ENCODE measurements at places on chromosomes 1 and 21.

GRCh38 chr21:34779860-34780259, 111.1 kb downstream of the CLIC6 start:
- no peak overlapping the region for H3K27ac ChIP-seq
- no peaks in the 10 kb centered on the region for H3K4me1 ChIP-seq
- no peaks in the 10 kb centered on the region for H3K27me3 ChIP-seq
- no peak overlapping the region for H3K4me3 ChIP-seq
- H3K36me3 ChIP-seq = no peaks in the 10 kb centered on the region

GRCh38 chr1:31258581-31258980, 18.9 kb upstream of the NKAIN1 start:
- H3K4me3 ChIP-seq = no peak overlapping the region
- no peaks in the 10 kb centered on the region for H3K4me1 ChIP-seq
- H3K36me3 ChIP-seq = peaks cover 16% of the 10 kb centered on the region
- no peak for DNase-seq
- no peak overlapping the region for H3K27ac ChIP-seq
- H3K27me3 ChIP-seq = no peaks in the 10 kb centered on the region

GRCh38 chr1:169326261-169326955, 41.2 kb downstream of the NME7 start:
- H3K36me3 ChIP-seq = no peaks in the 10 kb centered on the region
- no peak overlapping the region for H3K4me3 ChIP-seq
- no peaks in the 10 kb centered on the region for H3K4me1 ChIP-seq
- no peak for DNase-seq
- no peak overlapping the region for H3K27ac ChIP-seq

GRCh38 chr1:234617131-234617985, 7.4 kb upstream of the IRF2BP2 start:
- DNase-seq = no peak
- no peaks in the 10 kb centered on the region for H3K36me3 ChIP-seq
- no peaks in the 10 kb centered on the region for H3K27me3 ChIP-seq

DNA sequence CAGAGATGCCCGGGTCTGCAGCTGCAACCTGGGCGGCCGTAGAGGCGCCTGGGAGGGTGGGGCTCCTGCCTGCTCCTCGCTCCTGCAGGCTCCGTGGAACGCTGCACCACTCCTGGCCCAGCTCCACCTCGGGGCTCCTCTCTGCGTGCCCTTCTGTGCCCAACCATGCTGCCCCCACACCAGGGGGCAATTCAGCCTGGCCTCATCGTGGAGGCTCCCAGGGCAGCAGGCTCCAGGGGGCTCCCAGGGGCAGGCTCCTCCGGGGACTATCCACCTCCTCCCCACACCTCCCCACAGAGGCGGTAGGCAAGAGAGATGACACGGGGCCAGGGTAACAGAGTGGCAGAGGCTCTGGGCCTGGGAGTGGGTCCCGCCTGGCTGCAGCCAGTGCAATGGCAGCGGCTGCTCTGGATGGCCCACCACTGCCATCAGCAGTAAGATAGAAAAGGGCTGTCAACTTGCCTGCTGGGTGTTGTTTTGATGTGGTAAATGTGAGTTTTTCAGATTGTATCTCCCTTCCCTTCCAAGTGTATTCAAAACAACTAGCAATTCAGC, 22.4 kb upstream of the LRRC8C start:
- no peaks in the 10 kb centered on the region for H3K27me3 ChIP-seq
- H3K4me1 ChIP-seq = no peaks in the 10 kb centered on the region
- DNase-seq = no peak
- no peaks in the 10 kb centered on the region for H3K36me3 ChIP-seq
- H3K27ac ChIP-seq = no peak overlapping the region

GRCh38 chr1:24567792-24568388, 12.0 kb downstream of the NCMAP start:
- no peaks in the 10 kb centered on the region for H3K36me3 ChIP-seq
- H3K27me3 ChIP-seq = no peaks in the 10 kb centered on the region
- peak overlapping the region; percentile 96 for H3K27ac ChIP-seq

DNA sequence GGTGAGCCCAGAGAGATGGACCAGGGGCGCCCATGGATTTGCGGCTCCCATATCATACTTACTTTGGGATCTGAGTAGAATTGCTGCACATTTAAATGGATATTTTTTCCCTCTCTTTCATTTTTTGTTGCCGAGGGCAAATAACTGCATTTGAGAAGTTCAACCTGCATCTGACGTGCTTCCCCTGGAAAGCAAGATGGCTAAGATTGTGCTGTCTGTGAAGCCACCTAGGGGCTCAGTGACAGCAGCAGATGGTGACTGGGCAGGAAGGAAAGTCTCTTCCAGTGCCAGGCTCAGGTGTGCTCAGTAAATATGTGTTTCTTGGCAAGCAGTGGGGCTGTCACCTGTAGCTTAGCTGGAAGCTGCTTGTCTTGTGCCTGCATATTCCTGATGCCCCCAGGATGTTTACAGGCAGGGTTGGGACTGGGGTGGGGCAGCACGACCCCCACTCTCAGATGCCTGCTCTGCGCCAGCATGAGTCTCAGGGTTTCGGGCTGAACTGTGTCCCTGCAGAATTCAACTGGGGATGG, 59.8 kb upstream of the ETV3 start:
- no peaks in the 10 kb centered on the region for H3K36me3 ChIP-seq
- no peak overlapping the region for H3K27ac ChIP-seq
- no peak overlapping the region for H3K4me3 ChIP-seq

GRCh38 chr1:56817716-56818463, 1.3 kb downstream of the FYB2 start:
- no peaks in the 10 kb centered on the region for H3K27me3 ChIP-seq
- peak overlapping the region; percentile 92 for H3K27ac ChIP-seq
- peaks cover 43% of the 10 kb centered on the region for H3K4me1 ChIP-seq

DNA sequence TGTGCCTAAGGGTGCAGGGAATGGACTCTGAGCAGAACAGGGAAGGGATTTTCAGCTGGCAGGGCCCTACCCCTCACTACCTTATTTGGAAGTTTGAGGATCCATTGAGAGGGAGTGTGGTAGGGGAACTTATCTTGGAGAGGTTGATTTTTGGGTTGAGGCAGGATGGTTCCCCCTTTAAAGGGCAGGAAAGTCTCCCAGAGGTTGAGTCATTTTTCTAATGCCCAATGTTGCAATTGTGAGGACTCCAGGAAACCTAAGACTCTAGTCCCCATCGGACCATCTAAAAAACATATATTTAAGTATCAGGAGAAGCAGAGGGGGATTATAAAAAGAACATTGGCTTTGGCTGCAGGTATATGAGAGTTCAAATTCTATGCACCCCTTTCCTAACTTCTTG, 47.3 kb downstream of the SAMD13 start:
- no peak overlapping the region for H3K27ac ChIP-seq
- no peaks in the 10 kb centered on the region for H3K27me3 ChIP-seq
- no peak overlapping the region for H3K4me3 ChIP-seq
- H3K36me3 ChIP-seq = no peaks in the 10 kb centered on the region
- no peaks in the 10 kb centered on the region for H3K4me1 ChIP-seq

GRCh38 chr1:30751830-30752650, 5.5 kb downstream of the LAPTM5 start:
- H3K4me1 ChIP-seq = no peaks in the 10 kb centered on the region
- DNase-seq = no peak

GRCh38 chr1:243390162-243390791, 134.4 kb downstream of the SDCCAG8 start:
- no peaks in the 10 kb centered on the region for H3K4me1 ChIP-seq
- H3K27me3 ChIP-seq = no peaks in the 10 kb centered on the region
- H3K27ac ChIP-seq = no peak overlapping the region
- no peak for DNase-seq

GRCh38 chr1:15008783-15009729, 144.5 kb upstream of the TMEM51 start:
- peaks cover 3% of the 10 kb centered on the region for H3K4me1 ChIP-seq
- no peak overlapping the region for H3K4me3 ChIP-seq
- H3K27ac ChIP-seq = no peak overlapping the region
- DNase-seq = no peak
- no peaks in the 10 kb centered on the region for H3K36me3 ChIP-seq

DNA sequence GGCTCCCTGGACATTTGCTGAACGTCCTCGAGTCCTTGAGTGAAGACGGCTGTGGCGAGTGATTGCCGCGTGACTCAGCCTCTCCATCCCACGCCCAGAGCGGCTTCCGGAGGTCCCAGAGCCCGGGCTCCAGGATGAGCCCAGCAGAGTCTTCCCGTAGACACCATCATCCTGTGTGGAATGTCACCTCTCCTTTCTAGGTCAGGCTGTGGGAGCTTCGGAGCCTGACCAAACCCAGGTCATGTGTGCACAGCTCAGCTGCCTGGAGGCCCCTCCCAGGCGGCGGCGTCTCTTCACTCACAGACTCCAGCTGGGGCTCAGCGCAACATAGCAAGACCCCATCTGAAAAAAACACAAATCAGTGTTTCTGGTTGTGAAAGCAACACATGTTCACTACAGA, 38.2 kb downstream of the PRKCZ start:
- H3K4me3 ChIP-seq = no peak overlapping the region
- H3K4me1 ChIP-seq = no peaks in the 10 kb centered on the region
- peaks cover 5% of the 10 kb centered on the region for H3K36me3 ChIP-seq
- H3K27me3 ChIP-seq = no peaks in the 10 kb centered on the region

DNA sequence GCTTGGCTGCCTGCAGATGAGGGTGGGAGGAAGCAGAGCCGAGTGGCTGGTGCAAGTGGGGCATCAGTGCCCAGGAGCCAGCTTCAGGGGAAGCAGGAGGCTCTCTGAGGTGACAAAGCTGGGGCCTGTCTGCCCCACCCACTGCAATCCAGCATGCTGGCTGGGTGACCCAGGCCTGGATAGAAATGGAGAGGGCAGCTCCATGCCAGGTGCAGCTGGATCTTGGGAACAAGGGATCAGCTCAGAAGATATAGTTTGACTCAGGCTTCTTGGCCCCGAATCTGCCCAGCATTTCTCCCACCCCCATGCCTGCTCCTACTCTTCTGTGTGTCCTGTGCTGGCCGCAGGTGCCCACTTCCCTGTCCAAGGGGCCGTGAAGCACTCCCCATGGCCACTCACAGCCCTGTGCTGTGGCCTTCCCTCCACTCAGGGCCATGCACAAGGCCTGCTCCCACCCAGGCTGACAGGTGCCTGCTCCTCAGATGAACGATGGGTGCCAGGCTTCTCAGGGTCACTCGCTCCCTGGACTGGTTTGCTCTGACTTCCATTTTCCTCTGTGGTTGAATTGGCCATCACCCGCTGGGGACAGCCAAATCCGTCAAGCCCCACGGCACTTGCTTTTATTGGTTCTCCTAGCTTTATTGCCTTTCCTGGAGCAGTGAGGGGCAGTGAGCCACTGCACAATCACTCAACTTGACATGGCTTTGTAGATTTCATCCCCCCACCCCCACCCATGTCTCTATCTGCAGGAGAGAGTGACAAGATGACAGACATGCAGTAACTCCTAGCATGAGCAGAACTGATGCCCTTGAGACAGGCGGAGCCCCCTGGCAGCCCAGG, 174.8 kb upstream of the VAMP3 start:
- no peaks in the 10 kb centered on the region for H3K27me3 ChIP-seq
- H3K4me1 ChIP-seq = no peaks in the 10 kb centered on the region
- no peak overlapping the region for H3K27ac ChIP-seq
- DNase-seq = no peak

DNA sequence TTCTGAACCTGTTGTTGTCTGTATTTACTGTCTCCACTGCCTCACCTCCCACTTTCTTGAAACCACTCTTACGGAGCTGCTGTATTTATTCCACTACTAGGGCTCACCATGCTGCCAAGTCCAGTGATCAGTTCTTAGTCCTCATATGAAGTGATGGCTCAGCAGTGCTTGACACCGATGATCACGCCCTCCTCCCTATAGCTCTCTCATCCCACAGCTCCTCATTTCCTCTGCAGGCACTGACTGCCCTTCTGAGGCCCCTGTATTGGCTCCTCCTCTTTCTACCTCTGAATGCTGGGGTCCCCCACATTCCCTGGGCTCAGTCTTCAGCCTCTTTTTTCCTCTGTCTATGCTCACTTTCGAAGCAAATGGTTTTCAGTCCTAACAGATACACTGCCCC, 3.4 kb downstream of the CLCA1 start:
- no peak overlapping the region for H3K27ac ChIP-seq
- no peaks in the 10 kb centered on the region for H3K4me1 ChIP-seq
- no peaks in the 10 kb centered on the region for H3K27me3 ChIP-seq
- no peak for DNase-seq
- no peaks in the 10 kb centered on the region for H3K36me3 ChIP-seq

GRCh38 chr1:25684216-25684965, 67.8 kb downstream of the MAN1C1 start:
- no peak overlapping the region for H3K4me3 ChIP-seq
- no peaks in the 10 kb centered on the region for H3K27me3 ChIP-seq
- DNase-seq = no peak
- H3K36me3 ChIP-seq = no peaks in the 10 kb centered on the region

DNA sequence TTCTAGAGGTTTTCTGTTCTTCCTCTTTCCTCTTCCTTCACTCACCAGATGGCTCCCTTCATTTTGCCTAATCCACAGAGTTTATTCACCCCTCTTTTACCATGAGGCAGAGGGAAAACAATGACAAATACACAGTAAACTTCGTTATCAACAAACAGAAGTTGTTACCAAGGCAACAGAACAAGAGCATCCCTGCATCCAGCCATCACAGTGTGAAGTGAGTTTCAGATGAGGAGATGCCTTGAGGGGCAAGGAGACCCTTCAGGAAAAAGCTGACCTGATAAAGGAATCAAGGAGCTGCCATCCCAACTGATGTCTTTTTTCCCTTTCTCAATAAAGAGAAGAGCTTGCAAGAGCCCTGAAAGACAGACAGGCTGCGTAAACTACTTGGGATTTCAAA, 195.3 kb downstream of the BRINP2 start:
- no peaks in the 10 kb centered on the region for H3K4me1 ChIP-seq
- no peak overlapping the region for H3K4me3 ChIP-seq

DNA sequence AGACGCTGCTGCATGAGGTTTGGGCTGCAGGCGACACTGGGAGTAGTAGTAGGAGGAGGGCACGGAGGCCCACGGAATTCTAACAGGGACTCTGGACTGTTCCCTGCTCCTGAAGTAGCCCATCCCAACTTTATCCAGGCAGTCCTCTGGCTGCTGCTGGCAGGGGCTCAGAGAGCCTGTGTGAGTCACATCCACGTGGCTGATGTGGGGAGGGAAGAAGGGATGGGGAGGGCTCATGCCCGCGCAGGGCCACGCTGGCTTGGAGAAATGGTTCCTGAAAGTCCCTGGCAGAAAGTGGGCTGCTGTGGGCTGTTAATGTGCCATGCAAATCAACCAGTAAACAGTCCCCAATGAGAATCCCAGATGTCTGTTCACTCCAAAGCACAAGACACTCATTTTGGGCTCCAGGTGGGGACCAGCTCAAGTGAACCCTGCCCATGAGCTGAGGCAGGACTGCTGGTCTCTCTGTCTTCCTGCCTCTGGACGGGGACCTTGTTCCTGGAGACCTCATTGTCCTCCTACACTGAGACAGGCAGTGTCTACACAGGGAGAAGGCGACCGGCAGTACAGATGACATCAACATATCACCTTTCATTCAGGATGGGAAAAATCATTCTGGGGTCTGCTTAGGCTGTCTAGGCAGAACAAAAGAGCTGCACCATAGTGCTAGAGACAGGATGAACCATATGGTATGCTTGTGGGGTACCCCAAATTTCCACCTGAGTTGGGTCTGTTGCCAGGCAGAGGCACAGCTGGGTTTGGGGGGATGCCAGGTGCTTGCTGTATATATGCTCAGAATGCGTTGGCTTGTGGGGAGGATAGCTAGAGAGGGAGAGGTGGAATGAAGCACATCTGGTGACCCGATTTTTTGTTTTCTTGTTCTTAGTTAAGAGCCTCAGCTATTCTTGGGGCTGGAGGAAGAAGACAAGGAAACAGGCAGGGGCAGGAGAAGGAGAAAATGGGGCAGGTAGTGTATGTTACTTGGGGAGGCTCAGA, 57.9 kb upstream of the FMOD start:
- DNase-seq = peak; percentile 96
- H3K27ac ChIP-seq = peak overlapping the region; percentile 81
- peaks cover 7% of the 10 kb centered on the region for H3K4me1 ChIP-seq
- H3K4me3 ChIP-seq = no peak overlapping the region
- no peaks in the 10 kb centered on the region for H3K36me3 ChIP-seq
- H3K27me3 ChIP-seq = no peaks in the 10 kb centered on the region

- H3K36me3 ChIP-seq = peaks cover 3% of the 10 kb centered on the region
- no peak overlapping the region for H3K4me3 ChIP-seq
- no peak for DNase-seq
Measured at GRCh38 chr1:225423518-225423855, 4.4 kb downstream of the LBR start.
